ENCODE measurements at places on chromosomes 1 and 21. TPM values are rescaled to one million over a fixed set of nuclear protein-coding genes. Genes with fewer than 3 reads are reported as not detected.

DNA sequence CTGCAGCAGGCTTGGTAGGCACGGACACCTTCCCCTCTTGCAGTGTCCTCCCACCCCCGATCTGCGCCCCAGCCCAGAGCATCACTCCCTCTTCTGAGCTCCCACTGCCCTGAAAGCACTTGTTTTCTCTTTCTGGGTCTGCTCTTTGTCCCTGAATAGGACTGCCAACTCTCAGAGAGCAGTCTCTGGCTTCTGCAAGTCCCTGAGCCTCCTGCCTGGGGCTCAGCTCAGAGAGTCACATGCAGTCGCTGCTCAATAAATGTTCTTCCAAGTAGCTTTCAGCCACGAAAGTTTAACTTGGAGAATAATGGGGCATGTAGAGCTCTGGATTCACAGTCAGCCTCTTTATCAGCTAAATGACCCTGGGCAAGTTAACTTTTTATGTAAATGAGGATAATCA is 205.6 kb downstream of the HIVEP3 start:
- H3K27ac ChIP-seq, result no peak overlapping the region
- no peak for DNase-seq
- no peaks in the 10 kb centered on the region for H3K36me3 ChIP-seq
- no peaks in the 10 kb centered on the region for H3K4me1 ChIP-seq

DNA sequence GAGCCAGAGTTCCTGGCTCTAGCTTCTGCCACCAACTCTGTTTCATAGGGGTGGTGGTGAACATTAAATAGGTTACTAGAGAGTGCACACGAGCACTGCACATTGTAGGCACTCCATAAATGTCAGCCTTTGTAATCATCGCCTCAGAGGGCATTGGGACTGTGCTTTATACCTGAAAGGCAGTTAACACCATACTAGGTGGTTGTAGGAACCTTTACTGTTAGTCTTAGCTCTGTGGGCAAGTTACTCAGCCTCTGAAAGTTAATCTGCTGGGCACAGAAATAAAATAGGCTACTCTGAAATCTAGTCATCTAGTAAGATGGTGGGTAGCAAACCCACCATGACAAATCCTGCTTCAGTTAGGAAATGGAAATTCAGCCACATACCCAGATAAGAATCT is 37.6 kb downstream of the ARID1A start:
- H3K36me3 ChIP-seq, result peaks cover 62% of the 10 kb centered on the region
- DNase-seq, result no peak
- H3K4me1 ChIP-seq, result peaks cover 7% of the 10 kb centered on the region
- no peak overlapping the region for H3K4me3 ChIP-seq
- H3K27ac ChIP-seq, result no peak overlapping the region

DNA sequence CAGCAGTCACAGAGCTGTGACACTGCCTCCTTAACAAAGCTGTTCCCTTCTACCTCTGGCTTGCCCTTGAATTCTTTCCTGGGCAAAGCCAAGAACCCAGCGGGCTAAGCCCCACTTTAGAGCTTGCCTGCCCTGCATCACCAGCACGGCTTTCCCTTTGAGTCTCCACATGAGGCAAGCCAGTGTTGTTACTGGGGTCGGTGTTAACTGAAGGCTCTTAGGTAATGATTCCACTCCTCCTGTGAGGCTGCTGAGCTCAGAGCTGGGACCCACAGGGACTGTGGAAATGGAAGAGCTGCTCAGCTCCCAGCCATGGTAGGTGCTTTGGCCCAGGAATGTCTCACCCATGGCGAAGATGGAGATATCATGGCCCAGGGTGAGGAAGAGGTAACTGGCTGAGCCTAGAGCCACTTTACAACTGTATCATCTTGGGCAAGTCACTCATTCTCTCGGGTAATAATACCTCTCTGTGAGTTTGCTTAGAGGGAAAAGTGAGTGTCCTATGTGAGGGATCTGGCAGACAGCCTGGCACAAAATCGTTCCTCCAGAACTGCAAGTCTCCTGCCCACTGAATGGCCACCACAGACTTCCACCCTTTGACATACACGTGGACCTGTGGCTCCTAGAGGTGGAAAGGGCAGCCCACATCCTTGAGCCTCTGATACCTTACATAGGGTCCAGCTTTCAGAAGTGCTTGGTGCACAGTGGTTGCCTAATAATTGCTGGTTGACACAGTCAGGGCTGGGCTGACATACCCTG is 654.1 kb downstream of the PTPRU start:
- no peak overlapping the region for H3K27ac ChIP-seq
- DNase-seq, result no peak
- H3K27me3 ChIP-seq, result no peaks in the 10 kb centered on the region
- H3K4me3 ChIP-seq, result no peak overlapping the region
- no peaks in the 10 kb centered on the region for H3K36me3 ChIP-seq
- H3K4me1 ChIP-seq, result no peaks in the 10 kb centered on the region

DNA sequence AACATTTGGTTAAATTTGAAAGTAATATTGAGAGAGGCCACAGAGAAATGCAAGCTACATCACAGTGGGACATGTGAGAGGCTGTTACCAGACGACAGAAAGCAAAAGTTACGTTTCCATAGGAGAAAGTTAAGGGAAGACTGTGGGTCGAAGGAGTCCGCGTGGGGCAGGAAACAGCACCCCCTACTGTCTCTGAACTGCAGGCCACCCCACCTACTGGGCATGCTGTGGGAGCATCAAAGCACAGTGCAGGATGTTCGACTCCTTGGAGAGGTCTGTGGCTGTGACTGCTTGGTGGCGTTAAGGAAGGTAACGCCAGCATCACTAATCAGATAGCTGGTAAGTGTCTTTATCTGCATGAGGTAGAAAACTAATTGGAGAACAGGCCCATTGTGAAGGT is 123.9 kb downstream of the PTBP2 start:
- H3K27ac ChIP-seq, result no peak overlapping the region
- no peaks in the 10 kb centered on the region for H3K27me3 ChIP-seq
- no peaks in the 10 kb centered on the region for H3K4me1 ChIP-seq

- no peaks in the 10 kb centered on the region for H3K4me1 ChIP-seq
- no peak overlapping the region for H3K27ac ChIP-seq
Measured at GRCh38 chr1:151867765-151868411, 14.4 kb upstream of the THEM5 start.

DNA sequence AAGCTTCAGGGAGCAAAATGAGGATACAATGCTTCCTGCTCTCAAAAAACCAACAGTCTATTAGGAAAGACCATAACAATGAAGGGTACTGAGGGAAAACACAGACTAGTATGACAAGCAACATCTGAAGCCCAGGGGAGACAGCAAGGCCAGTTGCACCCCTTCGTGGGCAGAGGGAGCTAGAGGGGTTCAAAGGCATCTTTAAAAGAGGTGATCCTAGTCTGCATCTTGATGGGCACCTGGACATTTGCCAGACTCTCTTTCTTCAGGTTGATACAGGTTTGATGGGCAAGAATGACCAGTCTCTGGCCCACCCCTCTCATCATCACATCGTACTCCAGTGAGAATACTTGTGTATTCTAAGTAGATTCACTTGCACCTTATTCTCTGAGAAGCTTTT is 177.7 kb downstream of the VAV3 start:
- H3K4me3 ChIP-seq, result no peak overlapping the region
- peak; percentile 69 for DNase-seq
- no peaks in the 10 kb centered on the region for H3K27me3 ChIP-seq
- no peak overlapping the region for H3K27ac ChIP-seq

Gene MAB21L3
- not detected for total RNA-seq

Gene AMPD1
- not detected for total RNA-seq

Gene FOXD3
- 41.3 TPM for total RNA-seq

Gene KRTAP6-1
- total RNA-seq, result not detected

Measured in GM23338 (cell line).